ENCODE measurements at places on chromosomes 5 and 9. TPM values are rescaled to one million over a fixed set of nuclear protein-coding genes. Genes with fewer than 3 reads are reported as not detected.

The GNA14 gene
- not detected for total RNA-seq

The RAB14 gene
- total RNA-seq = 50.5 TPM

GRCh38 chr5:10264604-10265003 is 14.5 kb downstream of the CCT5 start:
- no peak for DNase-seq
- H3K27me3 ChIP-seq = peaks cover 4% of the 10 kb centered on the region
- peaks cover 14% of the 10 kb centered on the region for H3K36me3 ChIP-seq
- no peaks in the 10 kb centered on the region for H3K4me1 ChIP-seq
- no peak overlapping the region for H3K27ac ChIP-seq
- no peak overlapping the region for H3K4me3 ChIP-seq

DNA sequence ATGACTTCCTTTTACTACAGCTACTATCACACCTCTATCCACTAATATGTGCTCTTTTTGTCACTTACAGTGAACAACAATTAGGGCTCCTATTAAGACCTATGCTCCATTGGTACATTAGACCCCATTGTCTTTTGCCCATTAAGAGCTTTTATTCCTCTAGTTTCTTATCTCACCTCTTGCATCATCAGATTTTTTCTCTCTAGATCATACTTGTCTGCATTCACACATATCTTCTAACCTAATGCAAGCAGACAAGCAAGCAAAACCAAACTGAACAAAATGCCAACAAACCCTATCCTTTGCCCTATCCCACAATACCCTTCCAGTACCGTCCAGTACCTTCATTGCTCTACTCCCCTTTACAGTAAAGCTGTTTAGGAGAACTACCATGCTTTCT is 10.1 kb upstream of the RBM27 start:
- H3K27me3 ChIP-seq = peaks cover 14% of the 10 kb centered on the region
- H3K36me3 ChIP-seq = no peaks in the 10 kb centered on the region
- H3K4me3 ChIP-seq = no peak overlapping the region
- H3K4me1 ChIP-seq = no peaks in the 10 kb centered on the region

- no peaks in the 10 kb centered on the region for H3K27me3 ChIP-seq
- no peak overlapping the region for H3K4me3 ChIP-seq
- no peaks in the 10 kb centered on the region for H3K4me1 ChIP-seq
- DNase-seq = no peak
Observed at GRCh38 chr5:53825926-53826325, 265.5 kb downstream of the NDUFS4 start.

The SV2C gene
- not detected for total RNA-seq

DNA sequence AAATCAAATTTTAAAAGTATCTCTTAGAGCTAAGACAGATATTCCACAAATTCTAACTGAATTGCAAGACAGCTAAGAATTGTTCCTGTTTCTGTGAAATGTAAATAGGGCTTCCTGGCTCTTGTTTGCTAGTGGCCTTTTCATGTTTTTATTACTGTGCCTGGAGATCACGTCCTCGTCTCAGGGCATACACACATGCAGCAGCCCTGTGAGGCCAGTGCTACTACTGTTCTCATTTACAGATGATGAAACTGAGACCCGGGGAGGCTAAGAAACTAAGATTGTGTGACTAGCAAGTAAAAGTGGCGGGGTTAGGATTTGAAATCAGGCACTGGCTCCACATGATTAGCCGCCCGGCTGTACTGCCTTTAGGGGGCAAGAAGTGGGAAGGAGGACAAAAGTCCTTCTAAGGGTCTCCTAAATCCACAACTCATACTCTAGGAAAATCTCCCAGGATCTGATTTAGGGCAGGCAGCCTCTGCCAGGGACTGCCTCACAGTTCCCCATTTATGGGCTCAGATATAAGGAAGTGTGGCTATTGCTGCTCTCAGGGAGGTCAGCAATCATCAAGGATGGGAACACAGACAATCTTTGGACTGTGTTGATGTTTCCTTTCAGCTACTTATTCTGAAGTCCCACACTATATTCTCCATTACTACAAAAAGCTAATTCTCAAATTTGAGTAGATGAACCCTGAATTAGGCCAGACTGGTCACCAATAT is 7.9 kb downstream of the PRUNE2 start:
- no peaks in the 10 kb centered on the region for H3K36me3 ChIP-seq
- H3K27me3 ChIP-seq = peaks cover 2% of the 10 kb centered on the region
- no peak for DNase-seq
- H3K4me3 ChIP-seq = no peak overlapping the region
- no peak overlapping the region for H3K27ac ChIP-seq

DNA sequence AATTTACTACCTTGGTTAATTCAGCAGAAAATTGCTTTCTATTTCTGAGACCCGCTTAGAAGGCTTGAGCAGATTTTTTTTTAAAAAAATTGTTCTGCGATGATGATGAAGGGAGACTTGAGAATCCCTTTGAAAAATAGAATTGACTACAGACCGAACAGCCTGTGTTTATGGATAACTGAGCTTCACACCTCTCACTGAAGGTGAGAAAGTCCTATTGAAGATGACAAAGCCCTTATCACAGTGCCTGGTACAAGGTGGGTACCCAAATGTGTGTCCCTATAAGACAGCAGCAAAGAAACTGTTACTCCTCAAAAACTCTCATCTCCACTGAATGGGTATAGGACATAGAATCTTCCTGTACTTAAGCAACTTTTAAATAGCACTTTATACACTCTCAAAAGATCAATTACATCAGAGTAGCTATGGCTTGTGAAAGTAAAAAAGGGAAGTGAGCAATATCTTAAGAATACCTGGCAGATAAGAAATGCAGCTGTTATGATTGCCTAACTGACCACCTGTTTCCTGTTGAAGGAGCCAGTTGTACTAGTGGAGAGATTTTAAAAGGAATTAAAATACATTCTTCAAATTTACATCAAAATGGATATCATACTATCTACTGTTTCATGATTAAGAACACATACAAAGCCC is 419.7 kb downstream of the CHSY3 start:
- no peaks in the 10 kb centered on the region for H3K27me3 ChIP-seq
- H3K27ac ChIP-seq = no peak overlapping the region
- H3K4me3 ChIP-seq = no peak overlapping the region
- DNase-seq = no peak
- no peaks in the 10 kb centered on the region for H3K36me3 ChIP-seq

- H3K4me1 ChIP-seq = peaks cover 8% of the 10 kb centered on the region
- H3K4me3 ChIP-seq = no peak overlapping the region
- no peak for DNase-seq
- no peaks in the 10 kb centered on the region for H3K27me3 ChIP-seq
- no peaks in the 10 kb centered on the region for H3K36me3 ChIP-seq
Observed at GRCh38 chr5:173699966-173700365, 83.5 kb upstream of the BOD1 start.

DNA sequence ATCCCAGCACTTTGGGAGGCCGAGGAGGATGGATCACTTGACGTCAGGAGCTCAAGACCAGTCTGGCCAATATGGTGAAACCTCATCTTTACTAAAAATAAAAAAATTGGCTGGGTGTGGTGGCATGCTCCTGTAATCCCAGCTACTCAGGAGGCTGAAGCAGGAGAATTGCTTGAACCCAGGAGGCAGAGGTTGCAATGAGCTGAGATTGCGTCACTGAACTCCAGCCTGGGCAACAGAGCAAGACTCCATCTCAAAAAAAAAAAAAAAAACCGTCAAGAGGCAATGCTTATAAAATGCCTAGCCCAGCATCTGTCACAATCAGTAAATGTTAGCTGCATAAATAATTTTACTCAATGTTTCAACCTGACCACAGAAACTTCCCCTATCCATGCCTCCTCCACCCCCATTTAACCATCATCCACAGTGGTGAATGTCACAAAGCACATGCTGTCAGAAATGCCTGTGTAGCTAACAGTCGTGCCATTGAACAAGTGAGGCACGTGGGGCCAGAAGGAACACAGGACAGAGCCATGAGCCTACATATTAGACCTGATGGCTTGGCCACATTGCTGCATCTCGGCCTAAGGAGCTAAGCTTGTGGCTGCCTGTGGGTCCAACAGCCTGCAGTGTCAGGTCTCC is 16.8 kb upstream of the TCOF1 start:
- peaks cover 3% of the 10 kb centered on the region for H3K4me1 ChIP-seq
- peaks cover 6% of the 10 kb centered on the region for H3K27me3 ChIP-seq
- no peaks in the 10 kb centered on the region for H3K36me3 ChIP-seq
- no peak overlapping the region for H3K4me3 ChIP-seq

The ZNF782 gene
- total RNA-seq = 8.8 TPM

DNA sequence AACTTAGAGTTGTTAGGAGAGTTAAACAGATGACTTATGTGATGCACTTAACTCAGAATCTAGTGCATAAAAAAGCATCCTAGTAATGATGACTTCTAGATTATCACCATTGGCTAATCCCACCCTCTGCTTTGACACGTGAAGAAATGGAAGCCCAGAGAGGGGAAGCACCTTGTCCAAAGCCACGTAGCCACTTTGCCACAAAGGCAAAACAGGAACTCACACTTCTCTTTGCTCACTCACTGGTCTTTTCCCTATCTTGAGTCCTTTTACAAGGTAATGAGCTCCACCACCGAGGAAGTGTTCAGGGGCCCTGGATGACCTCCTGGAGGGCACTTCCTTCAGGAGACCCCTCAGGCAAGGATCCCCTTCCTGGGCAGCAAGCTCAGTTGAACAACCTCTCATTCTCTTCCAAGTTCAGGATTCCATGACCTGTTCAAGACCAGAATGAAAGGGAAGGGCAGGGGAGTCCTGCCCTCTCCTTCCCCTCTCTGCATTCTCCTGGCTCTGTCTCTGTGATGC is 89.7 kb downstream of the HRH2 start:
- DNase-seq = no peak
- H3K4me1 ChIP-seq = no peaks in the 10 kb centered on the region
- no peak overlapping the region for H3K27ac ChIP-seq
- H3K4me3 ChIP-seq = no peak overlapping the region

The FOXD4L6 gene
- not detected for total RNA-seq

Measured in T-cell (primary cell).